Stimulated activated CD8-positive, alpha-beta memory T cell treated with anti-CD3 and anti-CD28 coated beads, Interleukin-7, amount 100 ng/mL, for 48 hours (primary cell): ENCODE measurements at places on chromosomes 16 and 17.

GRCh38 chr17:4833941-4834680 lies 971 bp downstream of the MINK1 start:
- no peak for DNase-seq

GRCh38 chr17:55224746-55225145 lies 40.0 kb upstream of the HLF start:
- no peak for DNase-seq

DNA sequence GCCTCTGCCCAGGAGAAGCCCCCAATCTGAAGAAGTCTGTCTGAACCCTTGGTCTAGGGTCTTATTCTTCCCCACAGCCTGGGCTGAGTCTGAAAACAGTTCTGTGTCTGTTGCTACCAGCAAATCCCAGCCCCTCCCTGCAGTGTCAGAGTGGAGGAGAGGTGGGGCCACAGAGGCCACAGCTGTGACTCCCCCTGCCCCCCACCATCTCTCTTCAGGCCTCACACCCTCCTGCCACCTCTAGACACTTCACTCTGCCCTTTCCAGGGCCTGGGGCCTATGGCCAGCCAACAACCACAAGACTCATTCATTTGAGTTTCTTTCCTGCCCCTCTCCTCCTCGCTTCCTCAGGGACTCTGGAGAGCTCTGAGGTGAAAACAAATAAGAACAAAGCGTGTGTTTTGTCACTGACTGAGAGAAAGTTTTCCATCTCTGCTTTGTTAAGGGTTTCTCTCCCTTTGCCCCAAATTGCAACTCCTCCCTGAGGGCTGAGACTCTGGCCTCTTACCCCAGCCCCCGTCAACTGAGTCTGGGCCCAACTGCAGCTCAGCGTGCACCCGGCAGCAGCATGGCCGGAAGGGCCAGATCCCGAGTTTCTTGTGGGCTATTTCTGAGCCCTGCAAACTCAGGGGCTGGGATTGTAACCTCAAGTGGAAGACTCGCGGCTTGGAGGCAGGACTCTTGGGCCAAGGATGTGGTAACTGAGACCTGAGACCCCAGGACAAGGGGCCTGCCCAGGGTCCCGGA lies 13.2 kb downstream of the C17orf50 start:
- no peak for DNase-seq

- DNase-seq: no peak
Observed at GRCh38 chr17:15886804-15887203, 58.1 kb upstream of the ADORA2B start.

GRCh38 chr16:4976611-4977145 lies 18.5 kb downstream of the SEC14L5 start:
- no peak for DNase-seq

- no peak for DNase-seq
Observed at GRCh38 chr16:76955629-76956028, 235.4 kb upstream of the MON1B start.

GRCh38 chr17:74146196-74146595 lies 57.3 kb upstream of the RPL38 start:
- no peak for DNase-seq

DNA sequence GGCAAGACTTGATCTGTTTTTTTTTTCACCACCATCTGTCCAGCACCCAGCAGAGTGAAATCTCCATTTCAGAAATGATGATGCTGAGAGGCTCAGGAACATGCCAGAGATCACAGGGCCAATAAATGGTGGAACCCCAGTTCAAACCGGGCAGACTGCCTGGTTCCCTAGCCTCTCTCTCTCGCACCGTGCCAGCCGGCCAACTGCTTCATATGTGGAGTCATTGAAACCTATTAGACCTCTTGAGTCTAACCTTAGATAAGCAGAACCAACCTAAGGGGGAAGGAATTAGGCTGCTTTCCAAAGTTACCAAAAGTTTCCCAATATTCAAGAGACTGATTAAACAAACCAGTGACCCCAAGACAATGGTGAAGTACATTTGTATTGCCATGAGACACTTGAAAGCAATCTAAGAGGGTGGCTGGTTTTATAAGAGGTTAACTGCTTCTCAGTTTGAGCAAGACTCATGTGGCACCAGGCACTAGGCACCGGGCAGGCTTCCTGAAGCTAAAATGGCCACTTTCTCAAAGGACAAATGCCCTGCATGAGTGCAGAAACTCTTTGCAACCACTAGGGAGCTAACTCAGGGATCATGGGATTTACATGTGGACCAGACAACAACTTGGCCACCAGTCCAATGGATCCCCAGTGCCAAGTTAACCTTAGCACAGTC lies 18.4 kb downstream of the TOX3 start:
- DNase-seq: no peak
